ENCODE measurements at places on chromosomes 2 and 18.

- DNase-seq: peak; percentile 6
Observed at GRCh38 chr2:29207352-29208148, 92.3 kb downstream of the CLIP4 start.

GRCh38 chr18:79677221-79677620, 2.4 kb upstream of the CTDP1 start:
- no peak for DNase-seq

DNA sequence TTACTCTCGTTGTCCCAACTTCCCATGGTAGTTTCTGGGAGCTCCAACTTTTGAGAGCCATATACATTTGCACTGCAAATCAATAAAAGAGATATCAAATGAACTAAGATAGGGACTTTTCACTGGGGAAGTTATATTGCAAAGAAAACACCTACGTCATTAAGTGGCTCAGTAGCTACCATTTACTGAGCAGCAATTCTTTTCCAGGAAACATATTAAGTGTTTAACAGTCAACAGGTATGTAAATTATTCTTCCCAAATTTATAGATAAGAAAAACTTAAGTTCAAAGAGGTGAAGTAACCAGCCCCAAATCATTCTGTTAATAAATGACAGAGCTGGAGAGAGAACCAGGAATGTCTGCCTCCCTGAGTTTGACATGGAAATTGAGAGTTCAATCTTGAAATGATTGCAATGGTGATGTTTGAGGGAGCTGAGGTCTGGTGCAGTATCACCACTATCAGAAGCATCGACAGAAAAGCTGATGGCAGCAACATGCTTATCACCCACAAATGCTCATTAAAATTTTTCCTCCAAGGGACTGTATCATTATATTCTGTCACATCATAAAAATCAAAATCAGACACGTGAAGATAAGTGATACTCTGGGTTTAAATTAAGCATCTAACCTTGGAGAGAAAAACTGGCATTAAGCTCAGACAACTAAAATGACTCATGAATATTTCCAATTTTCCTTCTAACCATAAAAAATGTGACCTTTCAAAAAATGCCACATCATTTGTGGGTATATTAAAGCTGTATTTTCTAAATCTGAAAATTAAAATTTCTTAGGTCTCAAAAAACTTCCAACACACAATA, 43.4 kb downstream of the GAREM1 start:
- no peak for DNase-seq

DNA sequence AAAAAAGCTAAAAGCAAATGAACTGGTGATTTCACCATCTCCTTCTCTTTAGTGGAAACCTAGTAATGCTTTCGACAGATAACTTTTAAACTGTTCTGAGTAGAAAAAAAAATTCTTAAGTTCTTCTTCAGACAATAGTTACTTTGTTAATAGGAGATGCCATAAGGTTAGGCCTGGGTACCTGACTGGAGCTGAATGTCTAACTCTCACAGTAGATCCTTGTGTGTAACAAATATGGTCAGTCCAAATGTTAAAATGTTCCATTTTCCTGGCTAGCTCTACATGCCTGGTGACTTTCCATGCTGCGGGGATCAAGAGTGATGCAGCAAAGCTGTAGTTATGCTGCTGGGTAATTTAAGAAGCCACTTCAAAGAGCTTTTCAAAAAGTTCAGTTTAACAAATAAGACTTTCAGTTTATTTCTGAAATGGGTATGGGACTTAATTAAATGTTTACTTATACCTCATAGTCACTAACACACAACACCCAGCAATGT, 264.0 kb upstream of the SESTD1 start:
- DNase-seq: no peak

- no peak for DNase-seq
Observed at GRCh38 chr2:120948662-120949011, 213.0 kb downstream of the GLI2 start.

DNA sequence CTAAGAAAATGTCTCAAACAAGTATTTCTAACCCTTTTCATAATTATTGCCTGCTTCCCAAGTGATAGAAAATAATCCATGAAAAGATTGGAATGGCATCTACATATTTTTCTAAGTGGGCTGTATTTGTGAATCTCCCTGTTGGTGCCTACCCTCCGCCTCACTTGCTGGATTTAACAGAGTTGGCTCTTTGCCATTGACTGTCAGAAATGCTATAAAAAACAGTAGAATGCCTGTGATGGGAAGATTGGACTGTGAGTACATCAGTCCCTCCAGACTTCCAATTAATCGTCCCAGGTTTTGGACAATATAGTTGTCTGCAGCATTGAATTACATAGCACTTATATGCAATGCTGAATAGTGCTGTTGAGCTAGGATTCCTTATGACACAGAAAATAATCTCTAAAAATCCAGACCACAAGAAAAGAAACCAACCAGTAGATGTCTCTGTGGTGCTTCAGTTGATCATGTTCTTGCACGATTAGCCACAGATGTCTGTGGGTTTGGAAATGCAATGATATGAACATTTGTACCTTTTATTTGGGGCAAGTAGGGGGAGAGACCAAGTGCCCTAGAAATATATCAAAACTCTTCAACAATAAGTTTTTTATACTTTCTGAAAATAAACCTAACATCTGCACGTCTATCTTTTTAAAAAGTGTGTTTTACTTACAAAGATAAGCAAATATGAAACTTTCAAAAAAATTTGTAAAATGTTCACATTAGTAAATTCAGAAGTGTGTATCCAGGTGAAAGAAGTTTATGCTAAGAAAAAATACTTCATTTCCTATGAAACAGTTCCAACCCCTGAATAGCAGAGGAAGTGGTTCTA, 88.5 kb downstream of the DYNAP start:
- DNase-seq: peak; percentile 76

DNA sequence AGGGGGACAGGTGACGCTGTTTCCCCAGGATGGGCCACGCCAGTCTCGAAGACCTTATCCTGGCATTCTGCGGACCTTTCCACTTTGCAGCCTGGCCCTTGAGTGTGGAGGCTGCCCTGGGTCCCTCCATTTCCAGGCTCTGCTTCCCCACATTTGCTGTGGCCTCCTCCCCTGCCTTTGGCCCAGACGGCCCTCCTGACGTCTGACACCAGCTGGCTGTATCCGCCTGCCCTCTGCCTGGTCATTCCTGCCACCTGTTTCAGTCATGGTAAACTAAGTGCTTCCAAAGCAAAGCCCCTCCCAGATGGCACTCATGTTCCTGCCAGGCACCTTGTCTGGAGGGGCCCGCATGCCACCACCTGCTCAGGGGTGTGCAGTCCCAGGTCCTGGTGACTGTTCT, 95.1 kb downstream of the ASB1 start:
- DNase-seq: no peak

DNA sequence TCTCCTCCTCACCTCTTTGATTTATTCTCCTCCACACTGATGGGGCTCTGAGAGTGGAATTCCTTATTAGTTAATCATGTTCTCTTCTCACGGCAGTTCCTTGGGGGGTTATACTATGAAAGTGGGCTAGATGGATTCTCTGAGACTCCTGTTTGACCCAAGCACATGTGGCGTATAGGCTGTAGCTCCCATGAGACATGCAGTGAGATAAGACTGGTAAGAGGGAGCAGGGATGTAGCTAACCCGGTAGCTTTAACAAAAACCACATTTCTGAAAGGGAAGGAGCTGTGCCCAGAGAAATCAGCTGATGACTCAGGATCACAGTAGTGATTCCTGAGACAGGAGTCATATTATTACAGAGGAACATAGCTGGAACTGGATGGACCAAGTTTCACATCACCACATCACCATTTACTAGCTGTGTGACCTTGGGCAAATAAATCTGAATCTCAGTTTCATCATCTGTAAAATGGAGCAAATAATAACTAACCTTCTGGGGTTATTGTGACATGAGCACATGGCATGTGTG, 82.9 kb downstream of the CRIM1 start:
- DNase-seq: no peak

GRCh38 chr18:75530118-75530517, 102.6 kb upstream of the SMIM21 start:
- no peak for DNase-seq

DNA sequence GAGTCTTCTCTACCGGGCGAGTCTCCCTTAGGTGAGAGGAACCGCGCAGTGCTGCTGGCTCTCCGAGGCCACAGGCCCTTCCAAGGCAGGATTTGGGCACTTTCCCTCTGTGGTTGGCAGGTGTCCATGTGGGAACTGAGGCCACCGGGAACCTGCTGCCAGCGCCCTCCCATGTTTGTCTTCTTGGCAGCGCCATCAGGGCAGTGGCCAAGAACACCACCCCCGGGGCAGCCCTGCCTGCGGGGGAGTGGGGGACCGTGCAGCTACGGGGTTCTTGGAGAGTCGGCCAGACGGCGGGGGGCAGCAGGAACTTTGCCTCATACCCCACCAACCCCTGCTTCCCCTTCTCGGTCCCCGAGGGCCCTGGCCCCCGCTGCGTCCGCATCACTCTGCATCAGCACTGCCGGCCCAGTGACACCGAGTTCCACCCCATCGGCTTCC, 10.0 kb downstream of the CAPN10 start:
- no peak for DNase-seq

DNA sequence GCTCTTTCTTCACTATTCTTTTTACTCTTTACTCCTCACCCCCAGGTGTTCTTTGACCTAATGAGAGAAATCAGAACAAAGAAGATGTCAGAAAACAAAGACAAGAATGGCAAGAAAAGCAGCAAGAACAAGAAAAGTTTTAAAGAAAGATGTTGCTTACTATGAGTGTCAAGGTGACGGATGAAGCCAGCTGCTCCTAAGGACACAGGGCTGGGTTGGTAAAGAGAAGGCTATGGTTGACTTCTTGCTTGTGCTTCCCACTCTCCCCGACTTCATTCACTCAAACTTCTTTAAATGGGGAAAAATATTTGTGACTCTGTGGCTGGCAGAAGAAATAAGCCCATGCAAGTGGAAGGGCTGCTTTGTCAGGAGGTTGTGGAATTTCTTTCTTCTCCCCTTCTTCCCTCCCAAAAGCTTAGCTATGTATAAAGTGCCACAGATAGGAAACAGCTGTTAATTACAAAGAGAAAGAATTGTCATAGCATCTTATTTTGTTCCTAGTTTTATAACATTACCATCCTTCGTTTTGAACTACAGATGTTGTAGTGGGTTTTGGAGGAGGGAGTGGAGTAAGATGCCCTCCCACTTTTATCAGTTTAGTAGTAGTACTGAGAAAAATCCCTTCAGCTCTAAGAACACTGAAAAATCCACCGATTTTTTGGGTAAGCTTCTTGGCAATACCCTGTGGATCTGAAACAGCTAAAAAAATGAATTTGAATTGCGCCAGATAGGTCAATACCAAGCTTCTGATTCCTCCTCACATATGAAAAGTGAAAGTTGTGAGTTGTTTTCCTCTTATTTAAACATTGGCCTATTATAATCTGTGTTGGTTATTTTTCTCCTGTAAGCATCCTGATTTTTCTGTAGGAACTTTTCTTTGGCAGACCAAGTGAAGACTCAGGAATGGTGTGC, 40.7 kb downstream of the RALB start:
- no peak for DNase-seq

GRCh38 chr18:68466672-68467071, 248.2 kb downstream of the TMX3 start:
- no peak for DNase-seq

DNA sequence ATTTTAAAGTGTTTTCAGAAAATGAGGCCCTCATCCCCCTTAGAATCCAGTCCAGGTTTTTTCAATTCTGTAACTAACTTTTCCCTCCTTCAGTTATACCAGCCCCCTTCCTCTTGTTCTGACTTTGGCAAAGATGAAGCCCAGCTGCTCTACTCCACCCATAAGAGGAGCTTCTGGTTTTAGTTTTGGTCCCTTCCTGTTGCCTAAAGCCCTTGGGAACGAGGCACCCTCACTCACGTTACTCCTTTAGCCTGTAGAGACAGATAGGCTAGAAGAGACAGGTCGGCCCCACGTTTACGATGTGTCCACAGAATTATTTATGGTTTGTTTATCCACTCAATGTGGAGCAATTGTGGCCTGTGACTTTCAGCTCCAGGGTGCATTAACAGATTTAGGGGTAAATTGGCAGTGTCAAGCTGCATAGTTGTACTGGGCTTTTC, 454.2 kb upstream of the TNP1 start:
- DNase-seq: peak; percentile 92

DNA sequence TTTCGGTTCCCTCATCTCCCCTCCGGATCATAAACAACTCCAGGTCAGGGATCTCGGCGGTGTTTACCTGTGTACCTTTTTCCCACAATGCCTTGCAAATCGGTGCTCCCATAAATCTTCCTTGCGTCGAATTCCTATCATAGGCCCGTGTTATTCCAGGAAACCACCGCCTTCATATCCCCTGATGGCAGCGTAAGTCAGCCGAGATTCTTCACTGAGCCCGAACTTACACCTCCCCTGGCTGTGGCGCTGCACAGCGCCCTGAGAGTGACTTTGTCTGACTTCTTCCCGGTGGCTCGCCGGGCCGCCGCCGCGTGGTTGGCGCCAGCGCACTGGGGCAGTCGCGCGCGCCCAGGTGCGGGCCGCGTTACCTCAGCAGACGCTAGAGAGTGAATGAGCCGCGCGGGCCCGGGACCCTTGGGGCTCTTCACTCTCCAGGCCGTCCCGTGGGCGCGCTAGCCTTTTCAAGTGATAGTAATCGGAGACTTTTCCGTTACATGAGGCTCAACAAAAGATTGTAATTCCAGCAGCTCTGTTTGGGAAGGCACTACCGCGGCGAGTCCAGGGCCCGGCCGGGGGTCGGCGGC, 101.6 kb downstream of the SPTBN1 start:
- peak; percentile 81 for DNase-seq

GRCh38 chr2:158685646-158686045, 109.5 kb upstream of the DAPL1 start:
- DNase-seq: no peak

DNA sequence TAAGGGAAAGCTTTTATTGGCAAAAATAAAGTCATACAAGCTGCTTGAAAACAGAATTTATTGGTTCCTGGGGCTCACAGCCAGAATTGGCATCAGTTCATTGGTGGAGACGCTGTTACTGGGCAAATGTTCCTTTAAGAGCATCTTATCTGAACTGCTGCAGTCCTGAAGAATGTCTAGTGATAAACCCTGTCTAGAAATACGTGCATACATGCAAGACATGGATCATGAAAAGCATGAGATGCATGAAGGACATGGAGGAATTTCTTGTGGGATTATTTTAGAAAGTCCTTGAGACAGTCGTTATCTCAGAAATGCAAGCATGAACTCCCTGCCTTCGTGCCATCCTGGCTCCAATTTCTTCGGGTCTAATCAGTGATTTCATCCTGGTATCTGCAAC, 32.5 kb upstream of the FHOD3 start:
- DNase-seq: no peak

- no peak for DNase-seq
Observed at GRCh38 chr2:202605174-202605573, 29.6 kb upstream of the FAM117B start.

- no peak for DNase-seq
Observed at GRCh38 chr2:203559641-203560040, 24.5 kb upstream of the RAPH1 start.

- DNase-seq: no peak
Observed at GRCh38 chr2:817336-818015, 133.2 kb upstream of the SNTG2 start.

DNA sequence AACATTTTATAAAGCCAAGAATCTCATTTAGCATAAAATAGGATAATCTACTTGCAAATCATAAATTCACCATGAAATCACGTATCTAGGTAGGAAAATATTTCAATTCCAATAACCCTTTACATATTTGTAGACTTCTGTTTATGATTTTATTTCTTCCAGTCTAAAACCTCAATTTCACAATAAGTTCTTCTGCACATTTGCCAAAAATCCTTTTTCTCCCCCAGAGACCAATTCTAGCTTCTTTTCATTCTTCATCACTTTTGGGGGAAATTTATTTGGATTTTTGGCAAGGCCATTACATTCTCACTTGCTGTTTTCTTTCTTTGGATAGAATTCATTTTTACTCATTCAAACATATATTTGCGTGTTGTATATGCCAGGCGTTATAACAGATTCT, 86.8 kb downstream of the SPRED2 start:
- no peak for DNase-seq

GRCh38 chr18:39596221-39596620, 2030.6 kb upstream of the CELF4 start:
- DNase-seq: no peak

All from NCI-H1105 treated with DMSO at 0.1 percent for 48 hours (cell line).